Activated CD4-positive, alpha-beta T cell treated with anti-CD3 and anti-CD28 coated beads for 48 hours (primary cell): ENCODE measurements at places on chromosomes 12 and 14.

DNA sequence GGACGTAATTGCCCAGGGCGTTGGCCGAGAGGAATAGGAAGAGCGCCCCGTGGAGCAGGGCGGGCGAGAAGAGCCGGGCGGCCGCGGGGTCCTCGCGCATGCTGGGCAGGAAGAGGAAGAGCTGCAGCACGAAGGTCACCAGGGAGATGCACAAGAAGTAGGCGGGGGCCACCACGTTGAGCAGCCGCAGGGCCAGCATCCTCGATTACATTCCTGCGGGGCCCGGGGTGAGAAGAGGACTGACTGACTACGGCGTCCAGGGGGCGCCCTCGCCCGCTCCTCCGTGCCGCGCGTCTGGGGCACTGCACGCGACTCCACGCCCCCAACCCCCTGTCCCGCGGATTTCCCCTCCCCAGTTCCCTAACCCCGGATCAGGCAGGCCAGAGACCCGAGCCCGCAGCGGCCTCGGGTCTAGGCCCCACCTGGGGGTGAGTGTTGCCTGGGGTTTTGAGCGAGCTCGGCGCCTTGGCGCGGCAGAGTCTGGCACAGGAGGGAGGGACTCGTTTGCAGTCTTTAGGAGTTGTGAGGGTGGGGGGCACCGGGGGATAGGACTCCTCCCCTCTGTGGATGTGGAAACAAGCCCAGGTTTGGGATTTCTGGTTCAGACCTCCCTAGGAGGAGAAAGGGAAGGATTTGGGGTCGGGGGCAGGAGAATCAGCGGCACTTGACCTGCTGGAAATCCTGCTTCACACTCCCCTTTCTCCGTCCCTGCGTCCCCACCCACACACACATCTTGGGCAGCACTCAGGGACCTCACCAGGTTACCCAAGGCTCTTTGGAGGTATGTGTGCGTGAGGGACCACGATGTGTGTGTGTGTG is 1.8 kb downstream of the ZDHHC22 start:
- DNase-seq = peak; percentile 74

DNA sequence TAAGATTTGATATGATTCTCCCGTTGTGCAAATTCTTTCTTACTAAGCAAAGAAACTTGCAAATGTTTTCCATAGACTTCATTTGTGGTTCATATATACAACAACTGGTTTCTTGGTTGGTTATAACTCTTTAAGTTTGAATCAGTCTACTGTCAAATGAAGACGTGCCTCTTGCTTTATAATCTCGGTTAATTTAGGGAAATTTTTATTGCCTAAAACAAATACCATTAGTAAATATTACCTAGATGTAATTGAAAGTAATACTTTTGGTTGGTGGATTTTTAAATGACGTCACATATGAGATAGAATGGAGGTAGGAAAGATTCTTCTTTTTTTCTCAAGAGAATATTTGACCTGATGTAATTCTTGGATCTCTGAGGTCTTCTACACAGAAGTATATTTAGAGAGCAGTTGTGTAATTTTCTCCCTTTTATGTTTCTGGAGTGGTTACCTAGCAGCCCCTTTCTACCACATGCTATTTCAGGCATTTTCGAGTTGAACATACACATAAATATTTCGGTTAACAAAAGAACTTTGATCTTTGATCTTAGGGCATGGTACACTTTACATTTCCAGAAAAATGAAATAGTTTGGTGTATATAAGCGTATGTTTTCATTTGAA is 1.7 kb downstream of the ATF7IP start:
- no peak for DNase-seq

DNA sequence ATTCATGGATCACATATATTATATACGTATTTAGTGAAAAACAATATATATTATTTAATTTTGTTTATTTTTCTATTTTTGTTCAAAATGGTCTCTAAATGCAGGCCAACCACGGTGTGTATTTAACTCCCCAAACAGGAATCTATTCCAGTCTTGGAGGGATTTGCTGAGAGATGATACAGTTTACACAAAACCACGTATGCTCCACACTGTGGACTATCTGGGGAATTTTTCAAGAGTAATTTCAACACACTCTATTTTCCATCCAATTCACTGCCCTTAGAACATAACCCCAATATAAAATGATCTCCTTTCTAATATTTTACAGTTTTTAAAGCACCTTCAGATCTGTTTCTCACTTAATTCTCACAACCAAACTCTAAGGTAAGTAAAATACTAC is 15.3 kb downstream of the EML1 start:
- DNase-seq = no peak

DNA sequence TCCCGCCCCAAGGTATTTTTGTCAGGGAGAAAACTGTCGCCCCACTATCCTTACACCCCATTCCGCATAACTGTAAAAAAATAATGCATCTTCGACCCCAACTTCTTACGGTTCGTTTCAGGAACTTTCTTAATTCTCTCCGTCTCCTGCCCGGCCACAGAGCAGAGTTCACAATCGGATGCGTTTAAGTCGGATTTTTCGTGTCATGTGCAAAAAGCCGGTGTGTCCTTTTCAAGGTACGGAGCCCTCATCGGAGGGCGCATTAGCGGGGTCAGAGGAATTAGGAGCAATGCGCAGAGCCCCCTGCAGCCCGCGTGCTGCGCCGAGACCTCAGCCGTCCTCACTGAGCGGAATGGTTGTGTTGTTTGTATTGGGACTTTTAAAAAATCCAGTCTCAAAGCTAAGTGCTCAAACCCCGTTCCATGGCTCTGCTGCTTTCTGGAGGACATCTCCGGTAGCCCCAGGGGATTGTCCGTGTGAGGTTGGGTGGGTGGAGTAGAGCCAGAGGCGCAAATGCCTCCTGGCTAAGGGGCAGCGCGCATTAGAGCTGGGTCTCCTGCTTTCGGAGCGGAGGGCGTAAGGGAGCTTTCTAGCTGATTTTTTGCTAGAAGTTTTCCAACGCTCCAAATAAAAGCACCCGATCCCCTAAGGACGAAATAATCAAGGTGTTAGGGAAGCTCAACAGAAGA is 3.9 kb upstream of the GSC start:
- DNase-seq = no peak

DNA sequence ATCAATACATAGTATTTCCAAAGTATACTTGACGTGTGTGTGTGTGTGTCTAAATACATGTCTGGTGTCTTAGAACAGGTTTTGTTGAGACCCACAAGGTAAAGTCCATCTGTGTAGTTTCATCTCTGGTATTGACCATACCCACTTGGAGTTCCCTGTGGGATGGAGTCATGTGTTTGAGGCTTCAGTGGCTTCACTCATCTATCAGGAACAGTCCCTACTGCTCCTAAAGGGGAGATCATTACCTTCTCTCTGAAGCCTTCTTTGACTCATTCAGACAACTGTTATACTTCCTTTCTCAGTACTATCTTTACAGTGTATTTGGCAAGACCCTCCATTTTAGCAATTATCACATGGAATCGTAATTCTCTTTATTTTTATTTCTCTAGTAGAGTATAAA is 14.2 kb downstream of the RAB21 start:
- no peak for DNase-seq

DNA sequence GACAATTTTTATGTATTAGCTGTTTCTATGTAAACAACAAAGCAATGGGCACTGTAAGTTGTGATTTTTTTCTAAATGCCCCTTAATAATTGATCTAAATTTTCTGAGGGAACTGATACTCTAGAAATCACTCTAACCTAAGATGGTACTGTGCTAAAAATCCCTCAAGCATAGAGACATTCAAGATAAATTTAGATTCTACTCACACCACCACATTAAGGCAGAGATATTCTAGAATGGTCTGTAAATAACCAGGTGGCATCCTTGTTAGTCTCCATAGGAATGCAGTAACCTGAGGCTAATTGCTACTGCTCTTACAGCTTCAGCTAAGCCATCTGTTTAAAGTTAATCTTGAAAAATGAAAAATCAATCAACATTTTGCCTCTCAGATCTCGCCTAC is 87.3 kb downstream of the SLC41A2 start:
- DNase-seq = no peak

- no peak for DNase-seq
Observed at GRCh38 chr12:69894800-69895383, 69.9 kb downstream of the MYRFL start.

- no peak for DNase-seq
Observed at GRCh38 chr12:123089140-123089539, 61.8 kb downstream of the PITPNM2 start.

DNA sequence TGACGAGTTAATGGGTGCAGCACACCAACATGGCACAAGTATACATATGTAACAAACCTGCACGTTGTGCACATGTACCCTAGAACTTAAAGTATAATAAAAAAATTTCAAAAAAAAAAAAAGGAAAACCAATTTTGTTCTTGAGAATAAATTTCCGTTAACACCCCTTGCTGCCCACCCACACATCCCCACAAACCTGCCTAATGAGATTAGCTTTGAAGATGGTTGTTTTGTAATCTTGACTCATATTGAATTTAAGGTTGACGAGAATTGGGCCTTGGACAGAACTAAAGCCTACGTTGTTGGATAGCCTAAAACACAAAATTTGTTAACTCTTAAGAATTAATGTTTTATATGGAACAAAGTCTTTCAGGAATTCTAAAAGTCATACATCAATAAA is 52.9 kb downstream of the SYT1 start:
- no peak for DNase-seq

DNA sequence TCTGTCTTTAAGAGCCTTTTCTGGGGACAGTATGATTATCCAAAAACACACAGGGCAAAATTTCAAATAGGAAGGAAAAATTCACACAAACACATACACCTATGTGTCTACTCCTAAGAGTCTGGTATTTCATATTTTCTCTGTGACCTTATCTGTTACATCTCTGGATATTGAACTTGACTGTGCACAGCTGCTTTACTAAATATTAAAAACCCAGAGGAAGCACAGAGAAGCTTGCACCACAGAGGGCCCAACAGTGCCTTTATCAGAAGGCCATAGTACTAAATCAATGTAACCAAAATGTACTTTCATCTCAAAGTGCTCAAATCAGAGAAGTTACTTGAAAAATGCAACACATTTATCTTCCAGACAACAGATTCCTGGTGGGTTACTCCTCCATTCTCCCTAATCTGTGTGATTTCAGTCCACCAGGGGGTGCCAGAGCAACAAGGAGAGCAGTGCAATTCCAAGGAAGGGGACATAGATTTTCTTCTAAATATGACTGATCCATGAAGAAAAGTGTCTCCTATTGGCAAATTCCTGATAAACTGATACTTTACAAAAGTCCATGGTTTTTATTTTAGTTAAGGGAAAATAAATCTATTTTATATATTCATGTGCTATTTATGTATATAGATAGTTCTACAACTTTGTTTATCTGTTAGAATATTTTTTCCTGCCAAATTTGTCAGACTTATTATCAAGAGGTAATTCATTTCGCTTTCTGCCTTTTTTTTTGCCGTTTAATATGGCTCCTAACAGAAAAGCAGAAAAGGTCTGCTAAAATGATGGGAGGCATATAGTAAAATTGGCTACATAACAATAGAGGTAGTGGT is 617.6 kb downstream of the LRFN5 start:
- peak; percentile 40 for DNase-seq

- DNase-seq = no peak
Observed at GRCh38 chr14:79639613-79640012, 571.7 kb downstream of the DIO2 start.

GRCh38 chr12:117854339-117855012 is 114.3 kb downstream of the KSR2 start:
- peak; percentile 70 for DNase-seq

DNA sequence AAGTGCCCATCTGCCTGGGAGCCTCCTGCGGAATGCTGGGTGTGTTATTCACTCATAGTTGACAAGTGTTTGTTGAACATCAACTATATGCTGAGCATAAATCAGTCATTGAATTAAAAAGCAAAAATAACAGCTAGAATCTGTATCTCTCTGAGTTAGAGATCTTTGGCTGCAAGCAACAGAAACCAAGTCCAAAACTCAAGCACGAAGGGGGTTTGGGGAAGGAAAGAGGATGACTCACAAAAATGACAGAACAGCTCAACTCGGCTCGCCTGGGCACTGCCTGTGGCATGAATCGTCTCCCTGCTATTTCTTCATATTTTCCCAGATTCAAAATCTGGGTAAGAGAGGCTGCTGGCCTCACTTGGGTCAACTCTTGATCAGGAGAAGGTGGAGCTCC is 72.6 kb upstream of the NCOR2 start:
- no peak for DNase-seq

DNA sequence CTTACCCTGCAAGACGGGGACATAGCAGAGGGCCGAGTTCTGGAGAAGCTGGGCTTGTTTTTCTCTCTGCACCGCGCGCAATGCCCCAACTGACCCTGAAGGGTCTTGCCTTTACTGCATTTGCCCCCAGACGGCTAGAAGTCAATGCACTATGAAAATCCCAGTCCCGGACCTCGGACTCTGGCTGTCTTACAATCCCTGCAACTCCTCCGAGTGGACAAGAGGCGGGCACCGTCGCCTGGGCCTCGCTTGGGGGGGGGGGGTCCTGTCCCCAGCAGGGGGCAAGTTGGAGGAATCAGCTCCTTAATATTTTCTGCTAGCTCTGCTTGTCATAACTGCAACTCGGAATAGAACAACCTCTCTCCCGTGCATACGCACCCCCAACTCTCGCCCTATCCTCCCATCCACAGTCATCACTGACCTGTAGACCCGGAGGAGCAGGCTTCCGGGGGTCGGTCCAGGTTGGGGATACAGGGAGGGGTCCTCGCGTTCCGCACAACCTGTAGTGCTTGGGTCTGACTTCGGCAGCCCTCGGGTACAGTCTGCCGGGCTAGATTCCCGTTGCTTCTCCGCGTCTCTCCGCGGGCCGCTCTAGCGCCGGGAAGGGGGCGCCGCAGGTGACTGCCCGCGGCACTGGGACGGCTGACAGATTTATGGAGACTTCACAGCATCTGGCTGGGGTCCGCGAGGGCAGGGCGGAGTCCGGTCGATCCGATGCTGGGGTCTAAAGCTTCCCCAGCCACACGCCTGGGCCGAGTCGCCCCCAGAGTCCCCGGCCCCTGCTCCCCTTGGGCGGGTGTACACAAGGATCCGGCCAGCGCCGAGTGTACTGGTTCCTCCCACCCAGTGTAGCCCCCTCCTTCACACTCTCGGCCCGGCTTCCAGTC is 3.3 kb upstream of the PAX9 start:
- DNase-seq = peak; percentile 4

DNA sequence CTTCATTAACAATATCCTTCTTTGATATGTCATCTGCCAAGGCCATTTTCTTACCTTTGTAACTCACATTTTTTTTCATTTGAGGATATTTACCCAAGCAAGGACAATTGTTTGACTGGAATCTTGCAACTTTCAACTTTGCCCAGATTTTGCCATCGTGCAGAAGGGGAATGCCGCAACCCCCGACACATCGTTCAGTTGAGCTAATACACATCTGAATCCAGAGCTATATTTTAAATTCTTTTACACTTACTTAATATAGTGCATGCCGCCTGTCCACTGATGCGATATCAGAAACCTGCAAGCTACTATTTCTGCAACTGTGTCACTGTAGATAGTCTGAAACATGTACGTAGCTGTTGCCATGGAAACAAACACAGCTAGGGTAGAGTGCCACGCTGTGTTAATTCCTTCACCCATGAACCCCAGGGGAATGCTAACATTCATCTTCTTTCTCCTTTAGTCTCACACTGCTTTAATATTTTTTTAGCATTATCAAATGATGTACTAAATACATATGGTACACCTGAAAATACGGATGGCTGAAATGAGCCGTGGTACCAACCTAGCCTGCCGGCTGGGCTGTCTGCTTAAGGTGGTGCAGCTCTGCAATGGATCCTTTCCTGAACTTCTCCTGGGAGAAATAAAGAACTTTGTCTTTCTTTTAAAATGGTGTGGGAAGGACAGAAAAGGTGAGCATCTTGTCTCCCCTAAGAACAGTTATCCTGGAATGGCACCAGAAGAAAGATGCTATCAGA is 77.0 kb upstream of the FOXN3 start:
- DNase-seq = no peak

- DNase-seq = no peak
Observed at GRCh38 chr14:79742142-79742541, 469.2 kb downstream of the DIO2 start.

GRCh38 chr12:27426743-27427487 is 19.6 kb upstream of the SMCO2 start:
- DNase-seq = no peak
